ENCODE measurements at places on chromosomes 6 and 20.

GRCh38 chr20:25553819-25554296 is 31.5 kb downstream of the NINL start:
- H3K27ac ChIP-seq = no peak overlapping the region
- H3K4me1 ChIP-seq = peaks cover 53% of the 10 kb centered on the region
- no peaks in the 10 kb centered on the region for H3K36me3 ChIP-seq
- no peaks in the 10 kb centered on the region for H3K27me3 ChIP-seq
- peak; percentile 75 for DNase-seq

DNA sequence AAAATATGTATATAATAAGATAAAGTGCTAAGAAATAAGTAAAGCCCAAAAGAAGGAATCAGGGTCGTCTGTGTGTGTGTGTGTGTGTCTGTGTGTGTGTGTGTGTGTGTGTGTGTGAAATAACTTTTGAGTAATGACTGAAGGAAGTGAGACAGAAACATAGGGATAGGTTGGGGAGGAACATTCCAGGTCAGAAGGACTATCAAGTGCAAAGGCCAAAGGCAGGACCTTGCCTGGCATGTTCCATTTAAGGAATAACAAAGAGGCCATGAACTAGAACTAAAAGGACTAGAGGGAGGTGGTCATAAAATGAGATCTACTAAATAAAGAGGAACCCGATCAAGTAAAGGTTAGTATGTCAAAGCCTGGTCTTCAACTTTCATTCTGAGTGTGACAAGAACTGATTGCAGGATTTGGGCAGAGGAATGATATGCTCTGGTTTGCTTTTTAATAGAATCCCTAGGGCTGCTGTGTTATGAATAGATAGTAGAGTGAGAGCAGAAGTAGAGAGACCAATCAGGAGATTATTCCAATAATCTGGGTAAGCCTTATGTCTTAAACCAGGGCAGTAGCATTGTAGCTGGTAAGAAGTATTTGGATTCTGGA is 6.9 kb downstream of the ENPP3 start:
- no peak overlapping the region for H3K27ac ChIP-seq
- H3K4me3 ChIP-seq = no peak overlapping the region
- no peaks in the 10 kb centered on the region for H3K27me3 ChIP-seq
- no peaks in the 10 kb centered on the region for H3K4me1 ChIP-seq
- no peaks in the 10 kb centered on the region for H3K36me3 ChIP-seq

GRCh38 chr6:4272996-4273395 is 137.6 kb upstream of the ECI2 start:
- no peaks in the 10 kb centered on the region for H3K36me3 ChIP-seq
- no peaks in the 10 kb centered on the region for H3K4me1 ChIP-seq
- no peaks in the 10 kb centered on the region for H3K27me3 ChIP-seq
- H3K27ac ChIP-seq = no peak overlapping the region
- no peak for DNase-seq

DNA sequence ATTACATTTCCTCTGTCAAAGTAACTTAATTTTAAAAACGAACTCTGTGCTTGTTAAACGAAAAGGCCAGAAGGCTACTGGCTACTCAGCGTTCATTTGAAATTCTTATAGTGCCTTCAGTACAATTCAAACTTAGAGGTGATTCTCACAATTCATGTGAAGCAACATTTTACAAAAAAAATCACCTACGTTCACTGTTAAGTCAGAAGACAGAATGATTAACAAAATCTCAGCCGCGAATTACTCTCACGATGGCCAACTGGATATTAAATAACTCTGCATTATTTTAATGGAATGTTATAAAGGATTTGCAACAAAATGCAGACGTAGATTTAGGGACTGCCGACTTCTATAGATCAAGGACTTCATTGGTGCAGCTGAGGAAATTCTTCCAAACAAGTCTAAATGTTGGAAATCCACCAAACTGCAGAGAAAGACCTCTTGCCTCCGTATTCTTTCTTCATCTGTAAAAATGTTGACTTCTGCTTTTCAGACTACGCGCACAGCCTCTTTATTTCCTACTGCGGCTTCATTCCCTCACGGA is 1.6 kb upstream of the QKI start:
- no peak for DNase-seq
- peaks cover 10% of the 10 kb centered on the region for H3K4me1 ChIP-seq
- H3K27me3 ChIP-seq = no peaks in the 10 kb centered on the region
- no peaks in the 10 kb centered on the region for H3K36me3 ChIP-seq
- peak overlapping the region; percentile 100 for H3K4me3 ChIP-seq
- peak overlapping the region; percentile 100 for H3K27ac ChIP-seq

GRCh38 chr20:16537025-16537665 is 36.1 kb downstream of the KIF16B start:
- H3K4me3 ChIP-seq = no peak overlapping the region
- H3K27ac ChIP-seq = no peak overlapping the region
- peaks cover 6% of the 10 kb centered on the region for H3K4me1 ChIP-seq
- no peaks in the 10 kb centered on the region for H3K27me3 ChIP-seq
- DNase-seq = no peak
- no peaks in the 10 kb centered on the region for H3K36me3 ChIP-seq

DNA sequence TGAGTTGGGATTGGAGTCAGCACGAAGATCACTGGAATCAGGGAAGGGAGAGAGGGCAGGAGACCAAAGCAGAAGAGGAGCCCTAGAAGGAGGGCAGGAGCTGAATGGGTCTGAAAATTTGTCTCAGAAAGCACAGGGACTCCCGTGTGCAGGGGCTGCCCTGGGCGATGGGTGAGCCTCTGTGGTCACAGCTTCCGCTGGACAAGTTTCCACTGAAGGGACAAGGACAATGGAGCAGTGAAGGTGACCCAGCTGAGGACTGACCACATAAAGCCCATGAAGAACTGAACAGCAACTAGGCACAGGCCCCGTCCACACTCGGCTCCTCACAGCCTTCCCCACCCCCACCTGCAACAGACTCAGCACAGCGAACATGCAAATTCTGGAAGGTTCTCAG is 3.5 kb downstream of the HLA-C start:
- H3K4me3 ChIP-seq = no peak overlapping the region
- H3K27me3 ChIP-seq = no peaks in the 10 kb centered on the region
- DNase-seq = no peak
- no peak overlapping the region for H3K27ac ChIP-seq
- peaks cover 6% of the 10 kb centered on the region for H3K36me3 ChIP-seq

DNA sequence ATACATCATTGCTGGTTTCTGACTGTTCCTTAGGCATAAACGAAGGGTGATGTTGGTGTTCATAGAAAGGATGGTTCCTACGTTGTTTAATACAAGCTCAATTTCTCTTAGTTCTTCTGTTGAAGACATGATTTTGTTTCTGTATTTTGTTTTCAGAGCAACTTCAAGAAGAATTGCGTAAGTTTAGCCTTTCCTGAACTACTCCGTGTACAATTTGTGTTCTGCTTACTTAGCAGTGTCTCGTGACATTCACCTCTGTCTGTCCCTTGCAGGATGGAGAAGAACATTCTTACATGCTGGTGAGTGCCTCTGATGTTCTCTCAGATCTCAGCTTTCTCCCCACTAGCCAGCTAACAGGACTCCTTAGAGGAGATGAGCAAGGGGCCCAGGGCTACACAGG is 7.6 kb downstream of the BTN2A2 start:
- H3K36me3 ChIP-seq = no peaks in the 10 kb centered on the region
- no peaks in the 10 kb centered on the region for H3K27me3 ChIP-seq
- DNase-seq = no peak
- H3K27ac ChIP-seq = no peak overlapping the region

DNA sequence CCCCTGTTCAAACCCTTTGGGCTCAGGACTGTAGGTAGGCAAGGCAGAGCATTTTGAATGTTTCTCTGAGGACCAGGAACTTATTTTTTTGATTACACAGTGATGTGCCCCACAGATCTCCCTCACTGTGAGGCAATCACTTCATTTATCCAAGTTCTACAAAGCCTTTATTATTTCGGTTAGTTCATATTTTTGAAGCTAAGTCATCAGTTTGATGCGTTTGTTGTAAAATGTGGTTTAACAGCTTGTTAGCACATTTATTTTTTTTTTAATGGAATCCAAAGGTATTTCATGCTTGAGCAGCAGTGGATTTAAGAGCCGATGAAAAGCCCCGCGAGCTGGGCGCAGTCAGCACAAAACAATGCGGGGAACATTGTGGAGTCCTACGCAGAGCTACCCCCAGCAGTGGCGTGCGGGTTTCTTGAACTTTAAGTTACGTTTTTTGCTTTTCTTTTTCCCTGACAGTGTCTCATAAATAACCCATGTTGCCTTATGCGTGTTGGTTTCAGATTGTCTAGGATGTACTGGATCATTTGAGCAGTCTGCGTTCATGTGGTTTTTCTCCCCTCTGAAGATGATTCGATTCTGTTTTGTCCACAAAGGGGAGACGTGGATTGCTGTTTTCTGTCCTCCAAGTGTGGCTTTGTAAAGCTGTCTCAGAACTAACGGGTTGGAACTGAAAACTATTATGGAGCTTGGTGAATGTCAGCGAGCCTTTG is 233.6 kb upstream of the BMP2 start:
- no peak overlapping the region for H3K4me3 ChIP-seq
- H3K27me3 ChIP-seq = no peaks in the 10 kb centered on the region
- DNase-seq = no peak
- no peak overlapping the region for H3K27ac ChIP-seq
- H3K36me3 ChIP-seq = no peaks in the 10 kb centered on the region

- no peak overlapping the region for H3K4me3 ChIP-seq
- DNase-seq = no peak
- H3K27me3 ChIP-seq = no peaks in the 10 kb centered on the region
- peak overlapping the region; percentile 91 for H3K27ac ChIP-seq
- H3K4me1 ChIP-seq = no peaks in the 10 kb centered on the region
- H3K36me3 ChIP-seq = no peaks in the 10 kb centered on the region
Measured at GRCh38 chr6:16318538-16318937, 80.2 kb downstream of the GMPR start.

DNA sequence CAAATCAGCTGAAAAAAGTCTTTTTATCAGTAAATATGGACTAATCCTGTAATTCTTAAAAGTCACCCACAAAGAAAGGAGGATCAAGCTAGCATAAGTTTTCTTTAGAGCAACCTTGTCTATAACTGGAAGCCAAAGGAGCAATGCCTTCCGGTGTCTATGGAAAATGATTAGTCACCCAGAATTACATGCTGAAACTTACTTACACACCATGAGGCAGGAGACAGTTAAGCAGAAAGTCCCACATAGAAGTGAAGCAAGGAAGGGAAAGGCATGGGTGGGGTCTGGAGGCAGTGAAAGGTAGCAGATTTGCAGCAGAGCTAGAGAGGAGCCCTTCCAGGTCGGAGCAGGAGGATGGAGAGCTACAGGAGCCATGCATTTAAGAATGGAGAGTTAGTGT is 153.7 kb upstream of the RIPOR2 start:
- no peaks in the 10 kb centered on the region for H3K27me3 ChIP-seq
- no peaks in the 10 kb centered on the region for H3K4me1 ChIP-seq
- H3K36me3 ChIP-seq = no peaks in the 10 kb centered on the region
- no peak overlapping the region for H3K4me3 ChIP-seq
- DNase-seq = no peak

DNA sequence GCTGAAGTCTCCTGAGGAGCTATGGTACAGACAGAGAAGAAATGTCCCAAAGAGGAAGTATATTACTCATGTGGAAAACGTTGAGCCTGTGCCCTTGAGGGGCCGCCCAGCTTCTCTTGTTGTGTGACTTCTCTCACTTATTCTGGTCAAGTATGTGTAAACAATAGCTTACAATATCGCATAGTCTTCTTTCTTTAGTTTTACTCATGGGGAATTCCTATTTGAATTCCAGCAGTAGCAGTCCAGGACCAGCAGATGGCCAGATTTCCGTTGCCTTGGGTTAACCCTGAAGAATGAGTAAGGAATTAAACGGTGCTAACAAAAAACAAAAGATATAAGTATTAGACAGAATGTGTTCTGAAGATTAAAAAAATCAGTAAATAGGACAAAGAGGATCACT is 522.0 kb upstream of the GJE1 start:
- no peaks in the 10 kb centered on the region for H3K36me3 ChIP-seq
- DNase-seq = no peak
- H3K27ac ChIP-seq = no peak overlapping the region
- H3K4me1 ChIP-seq = no peaks in the 10 kb centered on the region
- no peak overlapping the region for H3K4me3 ChIP-seq

GRCh38 chr6:68279793-68280557 is 355.1 kb upstream of the ADGRB3 start:
- H3K4me3 ChIP-seq = no peak overlapping the region
- no peak for DNase-seq
- no peaks in the 10 kb centered on the region for H3K36me3 ChIP-seq
- no peaks in the 10 kb centered on the region for H3K27me3 ChIP-seq
- H3K27ac ChIP-seq = no peak overlapping the region

DNA sequence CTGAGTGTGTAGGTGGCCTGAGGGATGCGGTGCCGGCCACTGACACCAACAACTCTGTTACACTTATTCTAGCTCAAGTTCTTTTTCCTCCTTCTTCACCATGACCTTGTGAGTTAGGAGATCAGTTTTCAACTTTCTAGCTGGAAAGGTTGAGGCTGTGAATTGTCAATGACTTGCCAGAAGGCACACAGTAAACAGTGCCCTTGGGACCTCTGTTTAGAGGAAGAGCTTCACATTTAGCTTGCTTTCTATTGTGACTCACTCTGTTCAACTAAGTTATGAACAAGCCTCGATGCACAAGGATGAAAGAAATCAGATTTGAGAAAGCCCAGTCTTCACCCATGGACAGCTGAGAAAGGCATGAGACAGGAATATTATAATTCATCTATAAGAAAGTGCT is 455.6 kb downstream of the MAFB start:
- H3K4me1 ChIP-seq = no peaks in the 10 kb centered on the region
- no peak overlapping the region for H3K4me3 ChIP-seq
- H3K27me3 ChIP-seq = no peaks in the 10 kb centered on the region
- H3K27ac ChIP-seq = no peak overlapping the region

DNA sequence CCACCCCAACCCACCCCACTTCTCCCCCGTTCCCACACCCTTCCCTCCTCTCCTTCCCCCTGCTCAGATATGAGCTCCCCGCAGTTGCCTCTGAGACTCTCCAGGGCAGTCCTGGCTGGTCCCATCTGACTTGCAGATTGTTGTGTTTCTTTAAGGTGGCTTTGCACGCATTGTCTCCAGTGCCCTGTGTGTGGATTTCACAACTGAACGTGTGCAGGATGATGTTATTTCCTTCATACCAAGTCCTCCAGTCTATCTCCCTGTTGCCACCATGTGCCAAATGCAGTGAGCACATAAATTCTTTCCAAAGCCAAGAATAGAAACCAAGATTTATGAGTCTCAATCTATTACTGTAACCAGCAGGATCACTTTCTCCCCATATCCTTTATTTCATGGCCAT is 79.1 kb downstream of the TMEM242 start:
- no peak overlapping the region for H3K4me3 ChIP-seq
- no peaks in the 10 kb centered on the region for H3K36me3 ChIP-seq
- H3K27me3 ChIP-seq = no peaks in the 10 kb centered on the region
- no peaks in the 10 kb centered on the region for H3K4me1 ChIP-seq
- peak overlapping the region; percentile 31 for H3K27ac ChIP-seq
- no peak for DNase-seq

GRCh38 chr6:125843593-125843992 is 52.8 kb downstream of the NCOA7 start:
- H3K27me3 ChIP-seq = no peaks in the 10 kb centered on the region
- DNase-seq = no peak
- peak overlapping the region; percentile 41 for H3K27ac ChIP-seq
